ENCODE measurements at places on chromosomes 12 and 14.
A peak's percentile ranks its signal among the peaks of the same experiment; 100 is the strongest.

- no peak for DNase-seq
Observed at GRCh38 chr14:96071561-96071960, 32.4 kb downstream of the C14orf132 start.

GRCh38 chr14:22567437-22567836 lies 21.6 kb downstream of the DAD1 start:
- no peak for DNase-seq

- DNase-seq = no peak
Observed at GRCh38 chr12:27610374-27610773, 85.9 kb upstream of the REP15 start.

GRCh38 chr12:25550186-25550585 lies 2.9 kb downstream of the LMNTD1 start:
- DNase-seq = no peak

- DNase-seq = no peak
Observed at GRCh38 chr14:29461101-29461500, 466.5 kb downstream of the PRKD1 start.

DNA sequence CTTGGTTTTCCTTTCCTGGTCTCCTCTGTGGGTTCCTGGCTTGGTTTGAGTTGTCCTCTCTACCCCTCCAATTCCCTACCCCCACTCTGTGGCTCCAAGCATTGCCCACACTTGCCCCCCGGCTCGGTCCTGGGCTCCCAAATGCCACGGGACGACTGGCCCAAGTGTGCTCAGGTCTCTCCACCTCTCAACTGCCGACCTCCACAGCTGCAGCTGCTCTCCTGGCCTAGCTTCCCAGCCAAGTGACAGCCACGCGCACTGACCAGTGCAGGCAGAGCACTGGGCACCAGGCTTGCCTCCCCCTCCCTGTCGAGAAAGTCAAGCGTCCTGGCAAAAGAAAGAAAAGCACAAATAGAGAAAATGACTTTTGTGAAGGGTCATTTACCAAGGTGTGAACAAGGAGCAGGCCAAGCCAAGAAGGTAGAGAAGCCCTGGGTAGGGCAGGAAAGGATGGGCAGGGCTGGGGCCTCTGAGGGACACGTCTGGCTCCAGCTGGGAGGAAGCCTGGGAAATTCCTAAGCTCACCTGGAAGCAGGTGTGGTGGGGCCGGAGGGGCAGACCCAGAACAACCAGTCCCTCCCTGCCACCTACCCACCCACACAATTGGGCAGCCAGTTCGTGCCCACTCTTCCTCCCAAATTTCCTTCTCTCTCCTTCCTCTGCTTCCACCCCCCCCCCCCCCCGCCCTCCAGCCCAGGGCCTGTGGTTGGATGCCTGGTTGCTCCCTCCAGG lies 1.8 kb upstream of the CEP170B start:
- peak; percentile 32 for DNase-seq

GRCh38 chr12:104669851-104670337 lies 213.1 kb downstream of the CHST11 start:
- no peak for DNase-seq

- no peak for DNase-seq
Observed at GRCh38 chr12:45089411-45090075, 38.6 kb upstream of the DBX2 start.

DNA sequence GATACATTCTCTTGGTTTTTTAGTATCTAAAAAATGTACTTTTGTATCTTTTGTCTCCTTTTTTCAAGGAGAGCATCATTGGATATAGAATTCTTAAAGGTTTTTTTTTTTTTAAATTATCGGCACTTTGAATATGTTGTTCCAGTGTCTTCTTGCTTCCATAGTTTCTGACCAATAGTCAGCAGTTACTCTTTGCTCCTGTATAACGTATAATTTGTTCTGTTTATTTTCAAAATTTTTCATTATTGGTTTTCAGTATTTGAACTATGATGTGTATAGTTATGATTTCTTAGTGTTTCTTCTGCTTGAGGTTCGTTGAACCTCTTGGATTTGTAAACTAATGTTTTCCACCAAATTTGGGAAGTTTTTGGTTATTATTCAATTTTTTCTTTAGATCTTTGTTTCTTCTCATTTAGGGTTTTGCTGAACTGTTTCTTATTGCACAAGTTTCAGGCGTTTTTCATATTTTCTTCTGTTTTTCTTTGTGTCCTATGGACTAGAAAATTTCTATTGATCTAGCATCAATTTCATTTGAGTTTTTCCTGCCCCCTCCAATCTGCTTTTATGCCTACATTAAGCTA lies 93.9 kb downstream of the PLBD1 start:
- DNase-seq = no peak

DNA sequence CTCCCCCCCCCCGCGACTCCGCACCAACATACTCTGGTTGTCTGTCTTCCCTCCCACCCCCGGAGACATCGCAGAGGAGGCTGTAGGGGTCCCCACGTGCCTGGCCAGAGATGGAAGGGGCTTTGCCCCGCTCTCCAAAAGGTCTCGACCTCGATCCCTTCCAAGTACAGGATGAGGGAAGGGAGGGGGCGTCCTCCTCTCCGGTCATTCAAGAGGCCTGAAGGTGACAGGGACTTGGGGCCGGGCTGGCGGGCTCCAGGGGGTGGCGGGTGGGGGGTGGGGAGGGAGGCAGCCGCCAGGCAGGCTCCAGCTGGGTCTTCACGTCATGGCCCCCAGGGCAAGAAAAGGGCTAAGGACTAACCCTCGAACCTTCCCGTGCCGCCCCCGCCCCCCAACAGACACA lies 15.1 kb downstream of the TBX3 start:
- no peak for DNase-seq

DNA sequence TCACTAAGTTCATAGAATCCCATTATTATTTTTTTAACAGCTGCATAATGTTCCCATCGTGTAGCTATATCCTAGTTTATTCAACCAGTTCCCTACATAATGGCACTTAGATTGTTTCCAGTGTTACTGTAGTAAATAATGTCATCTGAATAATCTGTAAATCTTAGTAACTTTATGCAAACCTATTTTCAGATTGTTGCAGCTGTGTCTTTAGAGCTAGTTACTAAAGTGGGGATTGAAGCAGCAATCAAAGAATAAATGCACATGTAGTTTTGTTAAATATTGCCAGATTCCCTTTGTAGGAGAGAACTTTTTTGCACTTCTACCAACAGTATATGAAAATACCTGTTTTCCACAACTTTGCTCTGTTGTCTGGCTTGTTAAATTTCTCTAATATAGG lies 13.1 kb downstream of the ARID2 start:
- no peak for DNase-seq

GRCh38 chr12:1655225-1655788 lies 26.3 kb downstream of the WNT5B start:
- DNase-seq = no peak

DNA sequence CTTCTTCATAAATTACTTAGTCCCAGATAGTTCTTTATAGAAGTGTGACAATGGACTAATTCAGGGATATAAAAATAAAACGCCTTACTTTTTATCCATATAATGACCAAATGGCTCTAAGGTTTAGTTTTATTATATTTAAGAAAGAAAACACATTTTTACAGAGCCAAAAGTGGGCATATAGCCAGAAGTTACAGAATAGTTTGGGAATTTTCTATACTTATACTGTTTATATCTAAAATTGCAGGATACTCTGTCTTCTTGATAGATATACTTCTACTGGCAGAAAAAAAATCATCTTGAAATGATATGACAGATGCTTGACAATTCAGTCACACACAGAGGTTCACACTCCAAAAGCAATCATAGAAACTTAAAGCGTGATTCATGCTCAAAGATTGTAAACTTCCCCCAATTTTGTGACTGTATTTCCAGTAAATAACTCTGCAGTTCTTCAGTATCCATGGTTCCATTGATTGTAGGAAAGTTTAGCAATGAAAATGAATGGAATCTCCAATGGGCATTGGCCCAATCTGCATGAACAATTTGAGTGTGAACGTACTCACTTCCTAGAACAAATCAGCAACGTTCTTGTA lies 307.8 kb downstream of the NOVA1 start:
- DNase-seq = no peak

DNA sequence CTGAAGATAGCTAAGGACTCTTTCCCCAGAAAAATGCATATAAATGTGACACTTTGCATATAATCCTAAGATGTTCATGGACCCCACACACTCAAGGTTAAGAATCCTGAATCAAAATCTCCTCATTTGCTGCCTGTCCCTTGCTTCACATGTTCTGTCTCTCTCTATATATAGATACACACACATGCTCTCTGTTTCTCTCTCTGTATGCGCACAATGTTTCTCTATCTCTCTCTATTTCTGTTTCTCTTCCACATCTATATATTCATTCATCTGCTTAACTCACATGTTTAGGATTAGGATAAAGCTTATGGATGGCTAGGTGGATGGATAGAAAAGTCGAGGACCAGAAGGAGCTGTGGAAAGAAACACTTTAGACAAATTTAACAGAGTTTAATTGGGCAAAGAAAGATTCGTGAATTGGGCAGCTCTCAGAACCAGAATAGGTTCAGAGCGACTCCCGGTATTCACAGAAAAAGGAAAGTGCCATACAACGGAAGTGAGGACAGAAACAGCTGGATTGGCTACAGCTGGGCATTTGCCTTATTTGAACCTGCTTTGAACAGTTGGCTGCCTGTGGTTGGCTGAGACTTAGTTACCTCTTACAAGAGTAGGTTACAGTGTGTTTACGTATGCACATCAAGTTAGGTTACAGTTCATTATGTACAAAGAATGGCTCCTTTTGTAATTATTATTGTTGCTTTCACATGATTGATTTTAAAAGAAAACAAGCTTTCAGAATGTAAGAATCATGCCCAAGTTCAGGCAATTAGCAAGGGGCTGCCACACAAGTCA lies 57.6 kb downstream of the EMP1 start:
- no peak for DNase-seq

DNA sequence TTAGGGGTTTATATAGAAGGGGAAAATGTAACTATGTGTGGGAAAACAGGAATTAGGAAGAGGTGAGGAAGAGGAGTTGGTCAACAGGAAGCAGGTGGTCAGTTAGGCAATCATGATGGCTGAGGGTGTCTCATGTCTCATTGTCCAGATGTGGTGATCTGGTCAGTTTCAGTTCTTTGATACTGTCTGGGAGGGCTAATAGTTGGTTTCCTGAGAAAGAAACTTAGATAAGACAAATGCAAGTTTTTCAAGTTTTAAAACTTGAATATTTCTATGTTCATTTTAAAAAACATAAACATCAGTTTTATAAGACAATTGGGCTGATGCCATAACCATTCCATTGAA lies 1121.8 kb upstream of the USP15 start:
- DNase-seq = no peak

DNA sequence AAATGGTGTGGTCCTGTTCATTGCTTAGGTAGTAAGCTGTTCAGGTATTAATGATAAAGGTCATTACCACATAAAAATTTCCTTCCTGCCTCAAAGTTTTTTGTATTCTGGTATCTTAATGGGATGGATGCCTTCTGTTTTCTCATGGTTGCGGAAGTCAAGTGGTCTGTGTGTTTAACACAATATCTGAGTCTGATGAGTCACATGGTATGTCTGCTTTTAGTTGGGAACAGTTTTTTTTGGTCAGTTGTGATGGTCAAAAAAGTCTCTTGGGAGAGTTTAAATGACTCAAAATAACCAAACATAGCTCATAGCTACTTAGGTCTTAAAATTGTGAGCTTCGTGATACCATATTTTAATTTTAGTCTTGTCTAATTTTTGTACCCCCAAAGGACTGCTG lies 40.7 kb downstream of the STK38L start:
- no peak for DNase-seq

GRCh38 chr12:91677556-91677955 lies 468.1 kb downstream of the BTG1 start:
- no peak for DNase-seq

GRCh38 chr14:55336162-55336561 lies 64.9 kb downstream of the FBXO34 start:
- DNase-seq = no peak

GRCh38 chr14:28407996-28408395 lies 358.6 kb upstream of the FOXG1 start:
- no peak for DNase-seq

DNA sequence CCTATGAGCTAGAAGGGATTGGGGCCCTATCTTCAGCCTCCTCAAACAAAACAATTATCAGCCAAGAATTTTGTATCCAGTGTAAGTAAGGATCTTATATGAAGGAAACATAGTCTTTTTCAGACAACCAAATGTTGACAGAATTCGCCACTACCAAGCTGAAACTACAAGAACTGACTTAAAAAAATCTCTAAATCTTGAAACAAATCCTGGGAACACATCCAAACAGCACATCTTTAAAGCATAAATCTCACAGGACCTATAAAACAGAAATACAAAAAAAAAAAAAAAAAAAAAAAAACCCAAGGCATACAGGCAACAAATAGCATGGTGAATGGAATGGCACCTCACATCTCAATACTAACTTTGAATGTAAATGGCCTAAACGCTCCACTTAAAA lies 41.3 kb upstream of the LMNTD1 start:
- no peak for DNase-seq

- DNase-seq = no peak
Observed at GRCh38 chr12:57810450-57810849, 8.1 kb downstream of the AVIL start.

DNA sequence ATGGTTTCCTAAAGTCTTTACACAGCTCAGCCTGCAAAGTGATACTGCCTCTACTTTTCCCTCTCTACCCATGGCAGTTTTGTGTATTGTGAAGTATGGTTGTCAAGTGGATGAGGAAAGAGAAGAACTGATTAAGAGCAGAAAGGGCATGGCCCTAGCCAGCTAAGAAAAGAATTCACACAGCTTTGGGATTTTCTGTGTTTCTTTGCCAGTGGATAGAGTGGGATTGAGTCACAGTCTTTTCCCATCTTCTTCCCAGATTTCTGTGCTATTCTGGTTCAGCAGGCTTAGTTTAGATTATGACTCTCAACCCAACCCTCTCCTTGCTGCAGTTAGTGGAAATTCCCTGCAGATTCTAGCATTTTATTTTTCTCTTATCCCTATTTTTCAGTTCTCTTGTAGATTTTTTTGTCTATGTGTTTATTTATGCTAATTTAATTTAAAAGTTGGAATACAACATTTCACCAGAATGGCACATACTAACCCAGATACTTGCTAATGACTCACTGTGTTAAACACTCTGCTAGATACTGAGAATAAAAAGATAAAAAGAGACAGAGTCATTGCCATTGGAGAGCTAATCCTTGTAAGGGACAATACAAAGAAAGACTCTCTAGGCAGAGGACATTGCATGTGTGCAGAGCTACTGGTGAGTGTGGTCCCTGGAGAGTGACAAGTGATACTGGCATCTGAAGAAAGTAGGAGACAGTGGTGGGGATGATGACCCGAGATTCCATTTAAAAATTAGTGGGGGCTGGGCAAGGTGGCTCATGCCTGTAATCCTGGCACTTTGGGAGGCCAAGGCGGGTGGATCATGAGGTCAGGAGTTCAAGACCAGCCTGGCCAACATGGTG lies 106.3 kb downstream of the ST8SIA1 start:
- no peak for DNase-seq
